ENCODE measurements at places on chromosomes 12 and 14. TPM values are rescaled to one million over a fixed set of nuclear protein-coding genes. Genes with fewer than 3 reads are reported as not detected.
A peak's percentile ranks its signal among the peaks of the same experiment; 100 is the strongest.

The PPFIA2 gene
- 1.8 TPM for total RNA-seq

DNA sequence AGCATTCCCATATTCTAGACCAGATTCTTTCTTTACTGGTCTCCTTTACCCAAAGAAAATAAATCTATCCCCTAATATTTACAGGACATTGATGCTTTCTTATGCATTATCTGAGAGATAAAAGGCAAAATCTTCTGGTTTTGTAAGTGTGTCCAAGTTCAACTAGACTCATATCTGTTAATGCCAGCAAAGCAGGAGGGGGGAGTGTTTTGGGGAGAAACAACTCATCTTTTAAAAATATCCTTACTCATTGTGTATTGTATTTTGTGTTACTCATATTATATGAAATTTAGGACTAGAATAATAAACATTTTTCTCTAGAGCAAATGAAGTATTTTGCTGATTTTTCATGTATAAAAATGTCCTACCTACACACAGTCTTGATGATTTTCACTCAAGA lies 54.8 kb downstream of the SAMD4A start:
- H3K4me1 ChIP-seq, result peaks cover 16% of the 10 kb centered on the region
- no peaks in the 10 kb centered on the region for H3K36me3 ChIP-seq
- no peaks in the 10 kb centered on the region for H3K27me3 ChIP-seq
- DNase-seq, result no peak
- H3K27ac ChIP-seq, result no peak overlapping the region

The VSX2 gene
- not detected for total RNA-seq

- no peak overlapping the region for H3K27ac ChIP-seq
- DNase-seq, result no peak
- no peaks in the 10 kb centered on the region for H3K36me3 ChIP-seq
- no peaks in the 10 kb centered on the region for H3K27me3 ChIP-seq
- H3K4me1 ChIP-seq, result no peaks in the 10 kb centered on the region
- H3K4me3 ChIP-seq, result no peak overlapping the region
Measured at GRCh38 chr14:22387776-22388241, 201.2 kb downstream of the DAD1 start.

GRCh38 chr14:96514694-96515093 lies 12.5 kb downstream of the PAPOLA start:
- no peaks in the 10 kb centered on the region for H3K36me3 ChIP-seq
- DNase-seq, result no peak
- H3K27ac ChIP-seq, result no peak overlapping the region
- peaks cover 43% of the 10 kb centered on the region for H3K4me1 ChIP-seq
- no peaks in the 10 kb centered on the region for H3K27me3 ChIP-seq
- no peak overlapping the region for H3K4me3 ChIP-seq

DNA sequence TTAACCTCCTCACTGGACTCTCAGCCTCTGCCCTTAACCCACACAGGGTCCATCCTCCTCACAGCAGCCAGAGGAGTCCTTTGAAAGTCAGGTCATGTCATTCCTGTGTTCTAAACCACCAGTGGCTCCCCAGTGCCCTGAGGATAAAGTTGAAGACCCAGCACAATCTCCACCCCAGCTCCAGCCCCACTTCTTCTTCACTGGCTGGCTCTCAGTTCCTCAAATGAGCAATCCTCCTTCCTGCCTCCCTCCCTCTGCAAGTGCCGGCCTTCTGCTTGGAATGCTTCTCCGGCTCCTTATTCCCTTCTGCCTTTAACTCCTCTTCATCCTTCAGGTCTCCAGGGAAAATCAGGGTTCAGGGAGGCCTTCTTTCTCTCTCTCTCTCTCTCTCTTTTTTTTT lies 32.0 kb upstream of the SPPL3 start:
- no peak overlapping the region for H3K27ac ChIP-seq
- H3K4me3 ChIP-seq, result no peak overlapping the region
- no peak for DNase-seq
- H3K36me3 ChIP-seq, result no peaks in the 10 kb centered on the region

The TRHDE gene
- 14.1 TPM for total RNA-seq

- H3K4me3 ChIP-seq, result no peak overlapping the region
- H3K27ac ChIP-seq, result no peak overlapping the region
- no peaks in the 10 kb centered on the region for H3K27me3 ChIP-seq
- H3K36me3 ChIP-seq, result no peaks in the 10 kb centered on the region
Measured at GRCh38 chr12:109721276-109721675, 7.7 kb downstream of the FAM222A start.

- no peaks in the 10 kb centered on the region for H3K4me1 ChIP-seq
- no peak for DNase-seq
- H3K36me3 ChIP-seq, result no peaks in the 10 kb centered on the region
- no peak overlapping the region for H3K27ac ChIP-seq
- no peak overlapping the region for H3K4me3 ChIP-seq
Measured at GRCh38 chr12:116520801-116521471, 38.2 kb upstream of the MAP1LC3B2 start.

The TAPBPL gene
- 32.6 TPM for total RNA-seq

GRCh38 chr12:107760207-107760808 lies 629 bp downstream of the PRDM4 start:
- DNase-seq, result no peak
- peaks cover 24% of the 10 kb centered on the region for H3K4me1 ChIP-seq
- H3K27me3 ChIP-seq, result no peaks in the 10 kb centered on the region
- H3K27ac ChIP-seq, result peak overlapping the region; percentile 82

DNA sequence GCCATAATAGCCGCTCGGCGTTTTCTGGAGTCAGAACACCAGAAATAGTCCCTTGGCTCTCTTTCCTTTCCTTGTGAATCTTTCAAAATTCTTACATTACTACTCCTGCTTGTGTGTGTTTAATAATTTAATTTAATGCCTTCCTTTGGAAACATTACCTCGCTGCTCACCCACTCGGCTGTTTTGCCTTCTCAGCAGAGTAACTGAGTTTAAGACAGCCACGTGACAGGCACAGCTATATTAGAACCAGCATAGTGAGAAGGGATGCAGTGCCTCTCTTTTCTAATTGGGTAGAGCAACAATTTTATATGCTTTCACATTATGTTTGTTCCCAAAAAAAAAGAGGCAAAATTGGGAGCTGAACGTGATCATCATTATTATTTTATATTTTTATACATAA lies 107.6 kb downstream of the ETV6 start:
- H3K27me3 ChIP-seq, result no peaks in the 10 kb centered on the region
- no peaks in the 10 kb centered on the region for H3K36me3 ChIP-seq
- H3K4me3 ChIP-seq, result no peak overlapping the region
- peaks cover 15% of the 10 kb centered on the region for H3K4me1 ChIP-seq

Measured in upper lobe of left lung (tissue), 6 donors.